ENCODE measurements at places on chromosomes 12 and 14.
A peak's percentile ranks its signal among the peaks of the same experiment; 100 is the strongest.

GRCh38 chr12:508795-509194 lies 49.1 kb downstream of the B4GALNT3 start:
- DNase-seq = no peak

- DNase-seq = no peak
Measured at GRCh38 chr12:67357376-67358125, 88.4 kb downstream of the CAND1 start.

GRCh38 chr14:92409043-92409442 lies 86.1 kb downstream of the SLC24A4 start:
- DNase-seq = no peak

DNA sequence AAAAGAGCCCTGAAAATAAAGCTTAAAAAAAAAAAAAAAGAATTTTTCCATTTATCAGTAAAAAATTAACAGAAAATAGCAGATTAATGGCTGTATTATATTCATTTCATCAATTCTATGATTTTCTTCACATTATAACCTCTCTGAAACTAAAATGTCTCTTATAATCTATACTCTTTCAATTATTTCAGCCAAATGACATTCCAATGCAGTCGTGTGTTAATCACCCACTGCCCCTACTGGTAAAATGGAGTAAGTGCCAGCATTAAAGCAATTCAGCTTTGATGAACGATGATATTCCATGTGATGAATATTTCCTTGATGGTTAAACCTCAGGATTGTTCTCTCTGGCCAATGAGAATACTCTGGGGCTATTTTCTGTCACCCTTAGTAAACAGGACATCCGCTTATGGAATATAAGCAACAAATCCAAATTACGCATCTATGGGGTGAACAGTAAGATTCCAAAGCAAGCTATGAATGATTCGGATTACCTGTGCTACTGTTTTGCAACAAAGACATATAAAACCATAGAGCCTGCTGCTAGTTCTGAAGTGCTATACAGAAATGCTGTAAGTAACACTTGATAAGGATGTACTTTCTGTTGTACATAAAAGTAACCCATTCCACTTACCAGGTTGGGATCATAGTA lies 20.3 kb upstream of the SYCP3 start:
- DNase-seq = peak; percentile 50

DNA sequence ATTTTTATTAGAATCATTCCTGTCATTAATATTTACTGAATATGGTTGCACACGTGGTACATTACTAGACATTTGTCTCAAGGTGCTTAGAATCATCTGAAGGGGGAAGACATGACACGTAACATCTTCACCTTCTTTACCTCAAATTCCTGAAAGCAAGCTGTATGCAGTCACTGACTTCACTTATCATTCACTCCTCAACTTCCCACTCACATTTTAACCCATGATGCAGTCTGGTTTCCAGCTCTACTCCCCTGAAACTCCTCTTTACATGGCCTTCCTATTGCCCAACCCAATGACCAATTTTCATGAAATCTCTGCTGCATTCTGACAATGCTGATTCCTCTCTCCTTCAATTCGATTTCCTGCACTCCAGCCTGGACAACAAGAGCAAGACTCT lies 5.8 kb upstream of the PSMC6 start:
- peak; percentile 25 for DNase-seq

Data from GM13976 (cell line).